Fibroblast of skin of abdomen (primary cell): ENCODE measurements at places on chromosomes 12 and 14.

GRCh38 chr12:121750507-121750955, 38.0 kb downstream of the TMEM120B start:
- DNase-seq, result no peak

DNA sequence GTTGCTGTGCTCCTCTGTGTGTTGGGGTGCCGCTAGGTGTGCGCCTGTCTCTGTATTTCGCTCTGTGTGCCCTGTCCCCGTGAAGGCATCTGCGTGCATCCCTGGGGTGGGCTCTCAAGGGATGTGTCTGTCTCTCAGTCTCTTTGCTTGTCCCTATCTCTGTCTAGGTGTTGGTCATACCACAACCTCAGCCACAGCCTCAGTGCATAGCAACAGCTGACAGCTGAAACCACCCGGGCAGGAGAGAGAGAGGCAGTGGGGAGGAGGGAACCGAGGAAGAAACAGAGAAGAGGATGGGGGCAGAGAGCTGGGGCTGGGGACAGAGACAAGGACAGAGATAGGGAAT, 953 bp upstream of the NXPH4 start:
- DNase-seq, result no peak

- peak; percentile 79 for DNase-seq
Observed at GRCh38 chr12:69900720-69901131, 75.7 kb downstream of the MYRFL start.

DNA sequence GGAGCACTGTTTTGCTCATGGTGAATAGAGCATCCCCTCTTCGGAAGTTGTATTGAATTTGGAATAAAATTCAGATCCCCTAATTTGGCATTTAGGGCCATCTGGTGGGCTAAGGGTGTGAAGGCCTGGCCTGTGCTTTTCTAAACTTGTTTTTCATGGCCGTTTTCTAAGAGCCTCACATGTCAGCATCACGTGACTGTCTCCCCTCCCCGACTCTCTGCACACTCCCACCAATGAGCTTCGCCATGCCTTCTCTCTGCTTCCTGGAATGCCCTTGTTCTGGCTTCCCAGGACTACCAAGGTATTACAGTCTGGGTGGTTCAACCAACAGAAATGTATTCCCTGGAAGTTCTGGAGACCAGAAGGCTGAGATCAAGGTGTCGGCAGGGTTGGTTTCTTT, 85.3 kb downstream of the PRIMA1 start:
- no peak for DNase-seq

DNA sequence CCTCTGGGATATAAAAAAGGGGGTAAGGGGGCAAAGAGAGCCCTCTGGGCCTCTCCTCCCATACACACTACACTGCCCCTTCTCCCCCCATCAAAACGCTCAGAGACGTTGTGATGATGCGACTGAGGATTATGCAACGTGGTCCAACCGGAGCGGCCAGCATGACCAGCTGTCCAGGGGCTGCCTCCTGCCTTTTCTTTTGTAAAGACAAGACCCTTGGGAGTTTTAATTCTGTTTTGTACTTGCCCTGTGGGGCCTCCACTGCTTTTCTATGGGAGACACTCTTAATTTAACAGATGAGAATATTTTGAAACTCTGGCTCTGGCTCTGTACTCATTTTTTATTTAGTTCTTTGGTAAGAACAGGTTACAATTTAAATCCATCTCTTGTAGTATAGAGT, 7.2 kb downstream of the MBD6 start:
- DNase-seq, result no peak

- DNase-seq, result no peak
Observed at GRCh38 chr12:58412461-58413060, 471.2 kb downstream of the ATP23 start.

DNA sequence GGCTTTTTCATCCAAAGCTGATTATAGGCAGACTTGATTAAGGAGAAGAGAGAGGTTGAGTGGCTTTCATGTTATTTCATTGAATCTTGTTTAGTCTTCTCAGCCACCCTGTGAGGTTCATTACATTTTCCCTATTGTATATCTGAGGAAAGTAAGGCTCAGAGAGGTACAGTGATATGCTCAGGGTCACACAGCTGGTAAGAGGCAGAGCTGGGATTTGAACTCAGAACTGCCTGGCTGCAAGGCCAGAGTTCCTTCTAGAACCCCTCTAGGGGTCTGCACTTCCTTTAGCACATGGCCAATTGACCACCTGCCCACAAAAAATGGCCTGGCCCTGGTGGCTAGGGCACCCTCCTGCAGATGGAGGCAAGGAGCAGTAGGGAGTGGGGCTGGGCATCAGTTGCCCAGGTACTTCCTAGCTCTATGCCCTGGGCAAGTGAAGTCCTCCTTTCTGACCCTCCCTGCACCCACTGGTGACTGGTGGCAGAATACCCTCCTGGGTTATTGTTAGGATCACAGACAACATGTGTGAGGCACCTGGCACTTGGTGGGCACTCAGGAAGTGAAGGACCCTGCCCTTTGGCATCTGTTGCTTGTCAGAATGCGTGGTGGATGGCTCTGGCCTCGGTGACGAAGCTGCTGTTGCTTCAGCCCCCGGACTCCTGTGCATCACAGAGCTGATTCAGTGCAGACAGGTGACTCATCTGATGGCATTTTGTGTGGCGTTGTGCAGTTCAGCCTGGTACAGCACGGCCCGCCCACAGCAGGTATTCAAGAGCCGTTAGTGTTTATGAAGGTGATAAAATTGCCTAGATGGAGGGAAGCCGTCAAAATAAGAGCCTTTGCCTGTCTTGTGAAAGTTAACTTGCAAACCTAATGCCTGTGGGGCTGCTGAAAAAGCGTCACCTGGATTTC, 115.8 kb downstream of the SLC25A47 start:
- peak; percentile 59 for DNase-seq

GRCh38 chr12:252636-253035, 10.0 kb downstream of the SLC6A13 start:
- DNase-seq, result no peak

GRCh38 chr14:101762530-101763101, 1.1 kb downstream of the PPP2R5C start:
- no peak for DNase-seq

- DNase-seq, result no peak
Observed at GRCh38 chr12:107646436-107646835, 39.2 kb upstream of the PWP1 start.

DNA sequence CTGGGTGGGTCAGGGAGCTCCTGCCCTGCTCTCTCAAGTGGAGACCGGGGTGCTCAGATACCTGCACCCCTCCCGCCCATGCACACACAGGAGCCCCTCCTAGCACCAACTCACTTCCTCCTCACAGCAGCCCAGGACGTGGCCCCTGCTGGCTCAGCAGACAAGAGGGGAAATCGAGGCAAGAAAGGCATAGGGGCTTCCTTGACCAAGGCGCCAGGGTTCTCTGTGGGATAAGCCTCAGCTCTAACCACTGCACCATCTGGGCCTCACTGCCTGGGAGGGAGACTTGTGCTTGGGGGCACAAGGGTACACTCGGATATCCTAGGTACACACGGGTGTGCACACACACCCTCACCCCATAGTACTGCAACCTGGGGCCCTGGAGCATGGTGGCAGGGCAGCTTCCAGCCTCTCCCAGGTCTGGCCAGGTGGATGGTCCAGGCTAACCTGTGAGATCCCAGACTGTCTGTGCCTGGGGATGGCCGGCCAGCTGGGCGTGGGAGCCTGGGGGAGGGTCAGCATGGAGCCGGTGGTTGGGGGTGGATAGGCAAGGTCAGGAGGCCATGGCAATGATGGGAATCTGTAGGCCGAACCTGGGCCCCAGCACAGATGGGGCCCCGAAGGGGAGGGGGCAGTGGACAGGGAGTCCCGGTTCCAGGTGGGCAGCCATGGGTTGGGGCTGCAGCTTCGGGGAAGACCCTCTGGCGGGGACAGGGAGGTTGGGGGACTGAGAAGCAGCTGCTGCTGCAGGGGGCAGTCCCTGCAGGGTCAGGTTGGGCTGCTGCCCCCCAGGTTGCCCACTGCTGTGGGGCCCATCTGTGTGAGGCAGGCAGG, 312.4 kb downstream of the TMEM121 start:
- DNase-seq, result no peak
